ENCODE measurements at places on chromosomes 2 and 18.

GRCh38 chr2:145068509-145068908 is 548.6 kb upstream of the ZEB2 start:
- no peak for DNase-seq

- no peak for DNase-seq
These were observed 18.0 kb downstream of the TGOLN2 start for GRCh38 chr2:85309699-85310321.

DNA sequence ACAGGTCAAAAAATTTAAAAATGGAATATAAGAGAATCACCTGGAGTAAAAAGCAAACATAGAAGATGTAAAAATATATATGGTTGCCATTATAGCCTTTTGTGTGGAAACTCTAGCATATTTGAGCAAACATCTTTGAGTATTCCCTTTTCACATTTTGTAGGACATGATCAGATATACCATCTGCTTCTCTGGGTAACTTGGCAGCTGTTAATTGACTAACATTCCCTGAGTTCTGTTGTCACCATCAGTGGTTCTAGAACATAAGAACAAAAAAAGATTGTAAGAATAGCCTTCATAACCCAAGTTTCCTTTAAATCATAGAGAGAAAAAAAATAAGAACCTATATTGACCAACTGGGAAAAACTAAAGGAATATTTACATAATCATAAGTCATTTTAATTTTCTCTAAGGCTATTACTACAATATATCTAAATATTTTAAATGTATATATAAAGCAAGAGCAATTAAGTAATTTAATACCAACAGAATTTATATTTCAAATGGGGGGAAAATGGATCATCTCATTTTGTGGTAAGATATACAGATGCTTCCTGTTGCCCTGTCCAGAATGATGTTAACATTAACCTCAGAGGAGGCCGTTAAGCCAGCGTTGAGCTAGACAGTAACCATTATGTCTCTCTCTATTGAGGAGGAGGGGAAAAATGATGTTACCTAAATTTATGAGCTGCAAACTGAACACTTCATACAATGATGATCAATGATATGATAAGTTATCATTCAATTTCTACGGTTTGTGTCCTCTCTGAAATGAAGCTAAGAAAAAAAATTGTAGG is 9.8 kb upstream of the INO80D start:
- no peak for DNase-seq

- DNase-seq = no peak
These were observed 9.7 kb upstream of the PNPT1 start for GRCh38 chr2:55703350-55703749.

- no peak for DNase-seq
These were observed 249.0 kb downstream of the TTC32 start for GRCh38 chr2:19652811-19653210.

DNA sequence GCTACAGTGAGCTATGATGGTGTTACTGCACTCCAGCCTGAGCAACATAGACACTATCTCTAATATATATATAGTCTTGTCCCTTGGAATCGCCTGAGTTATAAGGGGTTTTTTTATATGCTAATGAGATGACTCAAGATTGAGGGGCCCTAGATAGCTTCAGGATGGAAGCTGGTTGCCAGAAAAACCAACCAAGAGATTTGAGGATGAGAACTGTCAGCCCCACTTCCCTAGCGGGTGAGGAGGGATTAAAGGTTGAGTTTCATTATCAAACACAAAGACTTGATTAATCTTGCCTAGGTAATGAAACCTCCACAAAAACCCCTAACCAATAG is 12.6 kb upstream of the GALM start:
- DNase-seq = no peak

DNA sequence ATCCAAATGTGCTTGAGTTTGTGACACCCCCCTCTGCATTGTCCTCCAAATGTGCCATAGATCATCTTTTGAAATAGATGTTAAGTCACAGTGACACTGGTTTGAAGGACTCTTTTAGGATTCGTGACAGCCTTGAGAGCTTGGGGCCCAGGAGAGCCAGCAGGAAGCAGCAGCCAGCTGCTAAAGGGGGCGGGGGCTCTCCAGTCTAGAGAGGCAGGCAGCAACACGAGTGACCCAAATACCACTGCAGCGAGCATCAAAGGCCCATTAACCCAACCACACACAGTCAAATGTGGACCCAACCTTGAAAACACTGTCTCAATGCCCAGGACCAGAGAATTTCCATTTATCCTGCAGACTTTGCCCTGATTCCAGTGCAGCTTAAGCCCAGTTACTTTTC is 75.6 kb downstream of the ZBTB7C start:
- DNase-seq = no peak

DNA sequence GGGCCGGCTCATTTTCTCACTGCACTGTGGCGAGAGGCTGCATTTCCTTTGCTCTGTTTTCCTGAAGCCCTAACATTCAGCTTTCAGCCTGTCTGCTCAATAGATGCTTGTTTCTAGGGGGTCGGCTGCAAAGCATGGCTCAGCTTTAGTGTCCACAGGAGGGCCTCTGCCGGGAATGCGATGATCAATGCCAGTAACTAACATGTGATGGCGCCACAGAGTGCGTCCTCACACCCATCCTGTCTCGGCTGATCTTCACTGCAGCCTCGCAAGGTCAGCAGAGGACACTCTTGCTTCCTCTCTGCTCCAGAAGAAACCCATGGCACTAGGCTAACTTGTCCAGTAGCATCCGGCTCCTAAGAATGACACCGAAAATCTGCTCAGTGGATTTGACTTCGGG is 156.4 kb upstream of the PXDN start:
- DNase-seq = no peak

DNA sequence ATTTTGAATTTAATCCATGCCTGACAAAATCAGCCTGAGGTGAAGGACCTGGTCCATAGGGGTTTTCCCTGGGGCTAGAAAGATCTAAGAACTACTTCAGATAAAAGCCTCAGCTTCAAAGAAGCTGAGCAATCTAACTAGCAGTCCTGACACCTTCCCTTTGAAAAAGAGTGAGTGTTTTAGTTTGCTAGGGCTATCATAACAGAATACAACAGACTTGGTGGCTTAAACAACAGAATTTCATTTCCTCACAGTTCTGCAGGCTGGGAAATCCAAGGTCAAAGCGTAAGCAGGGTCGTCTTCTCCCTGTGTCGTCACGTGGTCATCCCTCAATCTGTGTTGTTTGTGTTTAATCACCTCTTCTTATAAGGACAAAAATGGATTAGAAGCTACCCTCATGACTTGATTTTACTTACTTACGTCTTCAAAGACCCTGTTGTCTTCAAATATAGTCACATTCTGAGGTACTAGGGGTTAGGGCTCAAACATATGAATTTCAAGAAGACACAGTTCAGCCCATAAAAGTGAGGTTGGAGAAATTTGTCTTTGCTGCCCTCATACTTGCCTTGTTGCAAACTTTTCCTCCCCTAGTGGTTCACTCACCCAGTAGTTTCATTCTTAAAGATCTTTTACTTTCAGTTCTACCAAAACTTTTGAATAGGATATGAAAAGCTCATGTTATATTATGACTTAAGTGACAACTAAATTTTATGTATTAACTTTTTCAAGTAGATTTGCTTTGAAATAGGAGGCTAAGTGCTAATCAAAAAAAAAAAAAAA is 673.8 kb downstream of the ARHGAP15 start:
- no peak for DNase-seq

DNA sequence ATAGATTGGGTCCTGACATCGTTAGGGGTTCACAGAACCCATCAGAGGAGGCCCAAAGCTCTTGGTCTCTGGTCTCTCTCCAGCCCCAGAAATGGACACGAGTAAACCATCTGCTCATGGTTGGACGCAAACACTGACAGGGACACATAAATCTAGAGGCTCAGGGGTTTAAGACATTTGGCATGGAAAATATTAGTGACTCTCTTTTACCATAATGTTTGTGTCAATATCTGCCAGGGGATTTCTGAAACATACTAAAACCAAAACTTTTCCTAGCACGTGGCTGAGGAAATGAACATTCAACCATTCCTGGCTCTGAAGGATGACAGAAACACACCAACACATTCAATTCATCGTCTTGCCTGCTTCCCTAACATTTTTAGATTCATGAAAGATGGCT is 226.2 kb downstream of the SP3 start:
- no peak for DNase-seq

GRCh38 chr2:139968588-139968987 is 1188.4 kb upstream of the NXPH2 start:
- no peak for DNase-seq

- no peak for DNase-seq
These were observed 93.0 kb upstream of the CTAGE1 start for GRCh38 chr18:22510697-22511096.

DNA sequence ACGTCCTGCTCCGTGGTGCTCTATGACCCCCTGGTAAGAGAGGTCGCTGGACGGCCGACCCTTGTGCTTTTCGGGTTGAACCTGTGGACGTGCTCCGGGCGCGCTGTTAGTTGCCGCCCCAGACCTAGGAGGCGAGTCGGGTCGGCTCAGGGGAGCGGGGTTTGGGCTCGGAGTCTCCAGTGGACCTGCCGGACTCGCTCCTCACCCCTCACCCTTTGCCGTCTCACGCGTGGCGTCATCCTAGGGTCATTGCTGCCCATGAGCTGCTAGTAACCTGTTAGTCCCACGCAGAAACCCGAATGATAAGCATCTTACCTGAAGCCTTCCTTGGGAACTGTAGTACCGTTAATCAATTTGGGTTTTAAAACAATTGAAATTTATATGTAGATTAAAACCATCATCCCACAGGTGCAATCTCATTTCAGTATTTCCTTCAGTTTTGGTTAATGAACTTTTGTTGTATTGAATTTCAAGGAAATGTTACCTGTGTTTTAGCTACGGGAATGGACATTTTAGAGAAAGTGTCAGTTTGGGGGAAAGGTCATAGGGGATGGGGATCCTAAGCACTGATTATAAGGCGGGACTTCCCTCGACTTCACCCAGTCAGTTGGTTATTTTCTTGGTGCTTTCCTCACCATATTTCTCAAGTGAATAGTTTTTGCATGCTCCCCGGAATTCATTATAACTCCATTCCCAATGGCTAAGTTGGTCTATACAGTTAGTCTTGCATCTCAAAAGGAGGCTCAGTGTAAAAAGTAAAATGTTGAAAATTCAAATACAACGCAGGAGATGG is 536 bp downstream of the ELP2 start:
- no peak for DNase-seq

GRCh38 chr2:40101131-40101575 is 322.1 kb upstream of the THUMPD2 start:
- peak; percentile 57 for DNase-seq

- DNase-seq = no peak
These were observed 1560.6 kb upstream of the SLC39A10 start for GRCh38 chr2:194096402-194096801.

DNA sequence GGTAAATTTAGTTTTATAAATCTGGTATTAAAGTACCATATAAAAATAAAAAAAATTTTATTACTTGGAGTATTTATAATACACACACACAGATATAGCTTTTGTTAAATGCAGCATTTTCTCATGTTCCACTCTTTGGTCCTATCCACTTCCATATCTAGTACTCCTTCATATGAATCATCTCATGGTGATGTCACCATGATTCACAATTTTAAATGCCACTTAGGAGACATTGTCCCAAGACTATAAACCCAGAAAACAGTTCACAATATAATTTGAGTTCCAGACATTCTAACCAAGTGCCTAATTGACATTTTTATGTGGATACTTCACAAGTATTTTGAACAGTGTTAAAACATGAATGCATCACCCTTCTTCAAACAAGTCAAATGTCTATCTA is 1398.3 kb downstream of the DSC3 start:
- no peak for DNase-seq

DNA sequence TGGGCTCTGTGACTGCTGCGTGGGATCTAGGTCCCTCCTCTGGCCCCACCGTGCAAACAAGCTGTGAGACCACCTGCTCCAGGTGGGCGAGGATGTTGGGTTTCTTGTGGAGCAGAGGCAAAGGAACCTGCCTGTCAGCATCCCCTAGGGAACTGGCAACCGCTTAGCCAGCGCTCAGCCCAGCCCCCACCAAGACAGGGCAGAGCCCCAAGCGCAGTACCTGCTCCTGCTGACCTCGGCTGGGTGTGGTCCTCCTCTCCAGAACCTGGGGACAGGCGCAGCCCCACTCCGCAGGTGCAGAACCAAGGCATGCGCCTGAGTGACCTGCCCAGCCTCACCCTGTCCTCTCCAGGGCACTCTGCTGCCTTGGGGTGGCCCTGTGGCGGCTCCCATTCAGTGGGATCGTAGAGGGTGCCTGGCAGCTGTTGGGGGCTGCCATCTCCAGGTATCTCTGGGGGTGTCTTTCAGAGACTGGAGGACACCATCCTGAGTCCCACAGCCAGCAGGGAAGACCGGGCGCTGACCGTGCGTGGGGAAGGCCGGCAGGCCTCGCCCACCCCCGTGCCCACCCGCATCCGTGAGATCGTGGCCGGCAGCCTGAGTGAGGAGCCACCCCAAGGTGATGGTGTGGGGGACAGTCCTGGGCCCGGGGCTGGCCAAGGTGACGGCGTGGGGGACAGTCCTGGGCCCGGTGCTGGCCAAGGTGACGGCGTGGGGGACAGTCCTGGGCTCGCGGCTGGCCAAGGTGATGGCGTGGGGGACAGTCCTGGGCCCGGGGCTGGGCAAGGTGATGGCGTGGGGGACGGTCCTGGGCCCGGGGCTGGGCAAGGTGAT is 12.3 kb downstream of the CROCC2 start:
- DNase-seq = no peak

GRCh38 chr2:36399050-36399449 is 43.5 kb downstream of the CRIM1 start:
- no peak for DNase-seq

- DNase-seq = no peak
These were observed 101.4 kb upstream of the RASGRP3 start for GRCh38 chr2:33375054-33375453.

DNA sequence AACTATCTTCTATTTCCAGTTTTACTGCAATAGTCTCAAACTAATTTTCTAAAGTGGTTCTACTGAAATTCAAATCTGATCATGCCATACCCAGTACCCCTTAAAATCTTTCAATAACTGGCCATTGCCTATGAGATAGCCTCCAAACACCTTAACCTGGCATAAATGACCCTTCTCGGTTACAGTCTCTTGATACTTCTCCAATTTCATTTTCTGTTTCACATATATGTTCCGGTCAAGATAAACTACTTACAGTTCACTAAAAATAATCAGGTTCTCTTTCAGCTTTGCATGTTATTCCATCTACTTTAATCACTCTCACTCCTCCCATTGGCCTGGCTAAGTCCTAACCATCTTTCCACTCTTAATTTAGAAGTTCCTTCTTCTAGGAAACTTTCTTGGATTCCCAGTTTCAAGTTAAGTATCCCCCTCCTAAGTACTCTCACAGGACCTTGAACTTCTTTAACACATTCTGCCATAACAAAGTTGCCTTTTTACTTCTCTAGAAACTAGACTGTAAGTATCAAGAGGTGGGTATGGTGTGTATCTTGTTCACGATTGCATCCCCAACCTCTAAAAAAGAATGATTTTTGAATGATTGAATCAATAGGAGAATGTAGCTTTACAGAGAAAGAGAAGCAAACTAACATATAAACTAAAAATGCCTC is 110.2 kb upstream of the RBBP8 start:
- no peak for DNase-seq

GRCh38 chr2:233209533-233210171 is 41.8 kb upstream of the ATG16L1 start:
- DNase-seq = peak; percentile 94

Data from astrocyte of the cerebellum (primary cell).